Hippocampal formation (tissue), 2 donors: ENCODE measurements at places on chromosomes 1 and 21.

- DNase-seq = no peak
These were observed 92.4 kb downstream of the NTPCR start for GRCh38 chr1:233042834-233043233.

DNA sequence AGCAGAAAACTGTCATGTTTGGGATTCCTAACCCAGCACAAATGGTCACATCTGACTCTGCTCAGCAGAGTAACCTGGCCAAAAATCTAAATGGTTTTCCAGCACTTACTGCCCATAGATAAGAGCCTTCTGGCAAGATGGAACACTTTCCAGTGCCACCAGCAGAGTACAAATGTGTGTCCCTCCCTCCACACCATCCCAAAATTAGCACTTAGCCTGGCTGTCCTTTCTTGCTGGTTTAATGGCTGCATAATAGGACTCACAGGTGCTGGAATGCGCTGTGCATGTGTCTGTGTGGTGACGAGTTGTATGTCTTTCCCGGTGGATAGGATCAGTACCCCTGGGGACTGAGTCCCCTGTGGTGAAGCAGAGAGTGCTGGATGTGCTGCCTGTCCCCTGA is 49.8 kb upstream of the GJB5 start:
- DNase-seq = no peak

GRCh38 chr1:219564109-219564508 is 48.8 kb downstream of the ZC3H11B start:
- no peak for DNase-seq

DNA sequence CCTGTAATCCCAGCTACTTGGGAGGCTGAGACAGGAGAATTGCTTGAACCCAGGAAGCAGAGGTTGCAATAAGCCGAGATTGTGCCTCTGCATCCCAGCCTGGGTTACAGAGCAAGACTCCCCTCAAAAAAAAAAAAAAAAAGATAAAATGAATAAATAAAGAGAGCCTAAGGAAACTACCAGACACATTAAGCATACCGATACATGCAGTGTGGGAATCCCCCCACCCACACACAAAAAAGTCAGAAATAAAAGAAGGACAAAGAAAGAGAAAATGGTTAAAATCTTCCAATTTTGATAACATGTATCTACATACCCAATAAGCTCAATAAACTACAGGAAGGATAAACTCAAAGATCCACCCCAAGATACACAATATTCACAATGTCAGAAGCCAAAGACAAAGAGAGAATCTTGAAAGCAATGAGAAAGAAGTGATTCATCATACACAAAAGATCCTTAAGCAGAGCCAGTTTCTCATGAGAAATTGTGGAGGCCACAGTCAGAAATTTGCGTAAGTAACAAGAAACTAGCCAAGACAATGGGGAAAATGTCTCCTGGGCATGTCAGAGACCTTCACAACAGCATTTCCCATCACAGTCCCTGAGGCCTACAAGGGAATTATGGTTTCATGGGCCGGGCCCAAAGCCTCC is 1197.0 kb downstream of the AMY1C start:
- no peak for DNase-seq

- no peak for DNase-seq
These were observed 14.3 kb upstream of the ALG14 start for GRCh38 chr1:95086949-95087533.

DNA sequence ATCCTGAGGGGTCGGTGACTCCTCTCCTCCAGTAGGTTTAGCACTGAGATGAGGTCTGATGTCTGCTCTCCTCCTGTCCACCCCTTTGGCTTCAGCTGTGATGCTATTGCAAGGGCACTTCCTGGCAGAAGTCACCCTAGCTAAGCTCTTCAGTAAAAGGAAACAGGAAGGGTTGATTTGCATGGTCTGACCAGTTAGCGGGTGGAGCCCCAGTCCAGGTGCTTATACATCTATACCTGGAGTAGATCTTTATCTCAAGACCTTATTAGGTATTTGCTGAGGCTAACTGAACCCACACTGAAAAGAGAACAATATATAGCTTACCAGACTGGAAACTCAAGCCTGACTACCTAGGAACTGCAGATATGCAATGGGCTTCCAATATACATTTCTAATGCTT is 28.9 kb upstream of the NFASC start:
- no peak for DNase-seq

- DNase-seq = no peak
These were observed 58.7 kb downstream of the DMRTB1 start for GRCh38 chr1:53517821-53518352.

DNA sequence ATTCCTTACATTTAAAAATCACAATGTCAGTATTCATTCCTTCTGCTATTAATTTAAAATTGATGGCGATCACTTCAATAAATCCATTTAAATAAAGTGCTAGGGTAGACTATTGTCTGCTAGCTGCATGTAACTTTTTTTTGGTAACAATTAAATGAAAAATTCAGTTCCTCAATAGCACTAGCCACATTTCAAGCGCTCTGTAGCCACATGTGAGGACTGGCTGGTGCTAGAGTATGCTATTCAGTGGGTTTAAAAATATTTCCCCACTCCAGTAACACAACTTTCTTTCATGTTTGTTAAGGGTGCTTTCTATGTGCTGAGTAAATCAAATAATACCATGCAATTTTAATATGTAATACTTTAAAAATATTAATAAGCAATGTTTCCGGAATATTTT is 108.2 kb downstream of the LTN1 start:
- DNase-seq = no peak
